Hematopoietic multipotent progenitor cell treated with erythropoietin and hydrocortisone succinate and interleukin-3 and kit ligand, for 4 days (in vitro differentiated cells): ENCODE measurements at places on chromosomes 3 and 15.

DNA sequence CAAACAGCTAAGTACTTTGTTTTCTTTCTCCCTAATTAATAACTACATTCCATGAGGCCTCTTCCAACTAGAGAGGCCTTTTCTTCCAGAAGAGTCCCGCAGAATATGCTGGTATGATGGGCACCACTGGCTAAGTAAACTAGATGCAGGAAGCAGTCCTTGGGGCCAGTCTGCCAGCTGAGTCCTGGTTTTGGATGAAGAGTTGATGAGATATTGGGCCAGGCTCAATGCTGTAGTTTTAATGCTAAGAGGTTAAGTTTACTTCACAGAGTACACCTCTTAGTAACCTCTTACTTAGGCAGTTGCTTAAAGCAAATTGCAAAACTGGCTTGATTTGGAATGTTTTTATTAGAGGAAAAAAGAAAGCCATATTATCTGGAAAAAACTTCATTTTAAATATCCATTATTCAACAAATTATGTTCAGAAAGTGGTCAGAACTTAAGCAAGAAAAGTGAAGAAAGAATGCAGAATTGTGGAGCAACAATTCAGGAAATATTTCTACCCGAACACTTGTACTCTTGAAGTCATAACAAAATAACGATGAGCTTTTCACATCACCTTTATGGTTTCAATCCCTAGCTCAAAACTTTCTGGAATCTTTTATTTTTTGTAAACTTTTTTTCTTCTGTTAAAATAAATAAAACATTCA, 178.4 kb upstream of the CDIN1 start:
- DNase-seq = no peak

DNA sequence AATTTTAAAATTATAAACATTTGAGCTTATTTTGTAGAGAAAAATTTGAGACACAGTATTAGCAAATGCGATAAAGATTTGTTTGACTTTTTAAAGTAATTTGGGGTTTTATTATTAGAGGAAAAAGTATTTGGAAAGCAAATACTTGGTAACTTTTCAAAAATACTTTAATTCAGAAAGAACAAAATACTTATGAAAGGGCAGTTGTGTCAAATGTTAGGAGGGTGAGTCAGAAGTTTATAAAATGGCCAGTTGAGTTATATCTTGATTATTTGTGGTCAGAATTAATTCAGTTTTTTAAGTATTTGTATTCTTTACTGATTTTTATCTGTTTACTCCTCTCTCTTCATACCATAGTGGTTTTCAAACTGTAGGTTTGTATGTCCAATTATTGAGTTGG, 12.1 kb downstream of the LACTB start:
- no peak for DNase-seq

DNA sequence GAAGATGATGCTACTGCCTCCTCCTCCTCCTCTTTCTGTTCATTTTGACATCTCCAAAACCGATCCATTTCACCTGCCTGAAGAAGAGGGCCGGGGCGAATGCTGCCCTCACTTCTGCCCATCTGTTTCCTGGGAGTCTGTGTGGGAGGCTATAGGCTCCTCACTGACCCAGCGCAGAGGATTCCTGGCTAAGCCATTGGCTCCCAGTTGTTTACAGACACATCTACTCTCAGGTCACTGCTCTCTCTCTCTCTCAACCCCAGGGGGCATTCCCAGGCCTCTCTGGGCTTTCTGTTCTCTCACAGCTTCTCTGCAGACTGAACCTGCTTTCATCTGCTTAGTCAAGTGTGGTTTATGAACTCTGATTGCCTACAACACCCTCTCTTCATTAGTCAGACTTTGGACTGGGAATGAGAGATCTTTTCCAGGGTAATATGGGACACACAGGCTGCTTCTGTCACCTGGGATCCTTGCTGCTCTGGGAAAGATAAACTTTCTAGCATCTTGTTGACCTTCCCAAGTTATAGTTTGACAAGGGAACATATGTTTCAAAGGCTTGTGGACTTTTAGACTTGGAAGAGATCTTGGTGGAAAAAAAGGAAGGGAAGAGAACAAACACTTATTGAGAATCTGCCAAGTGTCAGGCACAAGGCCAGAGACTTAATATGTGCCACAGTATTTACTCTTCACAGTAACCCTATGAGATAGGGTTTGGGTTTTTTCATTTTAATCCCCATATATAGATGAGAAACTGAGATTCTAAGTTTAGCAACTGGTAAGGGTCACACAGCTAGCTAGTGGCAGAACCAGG, 30.2 kb upstream of the USP3 start:
- no peak for DNase-seq

GRCh38 chr3:72157748-72158638, 373.0 kb upstream of the PROK2 start:
- DNase-seq = peak; percentile 63

DNA sequence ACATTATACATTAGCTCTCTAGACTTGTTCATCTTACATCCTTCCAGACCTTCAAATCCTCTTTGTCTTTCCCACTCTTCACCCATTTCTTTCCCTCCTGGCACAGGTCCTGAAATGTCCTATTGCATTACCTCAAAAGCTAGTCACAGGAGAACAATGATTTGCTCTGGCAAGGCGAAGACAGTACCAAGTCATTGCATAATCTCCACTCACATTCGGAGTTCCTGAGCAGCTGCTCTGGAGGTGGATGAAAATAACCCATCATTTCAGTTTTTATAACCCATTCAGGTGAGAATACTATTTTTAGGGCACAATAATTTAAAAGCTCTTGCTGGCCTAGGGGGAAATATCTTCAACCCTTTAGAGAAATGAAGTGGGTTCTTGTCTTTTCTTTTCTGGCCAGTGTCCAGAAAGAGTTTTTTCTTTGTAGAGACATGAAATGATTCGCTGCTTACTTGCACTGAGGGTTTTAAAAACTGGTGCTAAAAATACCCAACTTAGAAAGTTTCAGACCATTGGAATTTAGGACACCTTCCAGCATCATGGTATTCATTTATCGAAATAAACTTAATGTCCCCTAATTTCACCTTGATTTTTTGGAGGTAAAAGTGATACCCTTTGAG, 23.4 kb upstream of the DYNC1LI1 start:
- no peak for DNase-seq

DNA sequence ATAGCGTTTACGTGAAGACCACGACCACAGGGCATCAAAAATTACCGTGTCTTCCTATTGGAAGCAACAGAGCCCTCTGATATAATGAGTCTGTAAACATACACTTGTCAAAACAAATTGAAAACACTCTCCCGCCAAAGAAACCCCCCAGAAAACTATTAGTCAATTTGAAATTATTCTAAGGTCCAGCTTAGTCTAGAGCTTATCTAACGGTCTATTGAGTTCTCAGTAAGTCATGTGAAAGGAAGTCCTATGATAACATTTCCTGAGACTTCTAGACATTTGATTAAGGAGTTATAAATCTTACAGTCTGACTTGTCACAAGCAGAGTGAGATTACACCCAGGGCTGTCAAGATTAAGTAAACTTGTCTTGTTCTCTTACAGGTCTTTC, 356.3 kb downstream of the FOXP1 start:
- DNase-seq = peak; percentile 84
